ENCODE measurements at places on chromosomes 4 and X.
A peak's percentile ranks its signal among the peaks of the same experiment; 100 is the strongest.

- DNase-seq = no peak
Measured at GRCh38 chr4:42492962-42493361, 95.7 kb downstream of the SHISA3 start.

- peak; percentile 13 for DNase-seq
Measured at GRCh38 chrX:13647709-13648212, 5.2 kb upstream of the TCEANC start.

DNA sequence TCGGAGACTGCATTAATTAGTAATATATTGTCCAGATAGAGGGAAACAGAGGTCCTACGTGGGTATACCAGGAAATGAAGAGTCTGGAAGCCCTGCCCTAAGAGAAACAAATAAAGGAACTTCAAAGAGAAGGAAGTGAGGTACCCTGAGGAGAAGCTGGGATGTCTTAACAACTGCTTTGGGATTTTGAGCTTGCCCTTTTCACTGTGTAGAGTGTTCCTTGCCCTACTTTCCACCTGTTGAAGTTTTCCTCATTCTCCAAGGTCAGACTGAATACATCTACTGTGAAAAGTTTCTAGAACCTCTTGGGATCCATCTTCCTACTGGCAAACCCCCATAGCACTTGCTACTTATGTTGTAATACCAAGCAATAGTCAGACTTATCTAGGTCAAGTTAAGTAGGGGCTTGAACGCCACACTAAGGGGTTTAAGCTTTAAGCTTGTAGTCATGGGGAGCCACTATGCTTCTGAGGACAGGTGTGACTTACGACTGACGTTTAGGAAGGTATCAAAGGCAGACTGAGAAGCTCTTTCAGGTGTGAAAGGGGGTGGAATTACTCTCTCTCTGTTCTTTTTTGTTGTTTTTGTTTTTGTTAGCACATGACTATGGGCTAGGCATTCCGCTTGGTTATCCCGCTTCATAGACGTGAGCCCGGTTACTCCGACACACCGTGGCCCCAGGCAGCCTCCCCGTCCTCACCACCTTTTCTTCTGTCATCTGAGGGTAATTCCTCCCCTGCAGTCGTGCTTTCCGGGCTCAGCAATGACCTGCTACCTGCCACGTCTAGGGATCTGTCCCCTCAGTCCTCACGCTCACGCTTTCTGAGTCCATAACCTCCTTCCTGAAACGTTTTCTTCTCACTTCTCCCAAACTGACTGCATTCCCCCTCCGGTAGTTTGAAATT, 959 bp upstream of the REST start:
- no peak for DNase-seq

DNA sequence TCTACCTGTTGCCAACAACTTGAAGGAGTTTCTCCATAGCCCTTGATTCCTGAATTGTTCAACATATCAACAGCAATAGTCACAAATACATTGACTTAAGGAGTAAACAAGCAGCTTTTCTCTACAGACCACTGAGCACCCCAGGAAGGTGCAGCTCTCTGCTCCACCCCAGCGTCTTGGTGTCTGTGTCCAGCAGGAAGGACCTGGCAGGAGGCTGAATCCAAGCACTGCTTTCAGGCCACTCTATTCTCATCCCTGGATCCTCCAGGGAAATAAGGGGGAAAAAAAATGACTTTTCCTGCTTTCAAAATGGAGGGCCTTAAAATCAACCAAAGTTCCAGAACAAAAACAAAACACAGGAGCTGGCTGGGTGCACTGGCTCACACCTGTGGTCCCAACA, 160.3 kb upstream of the MAB21L2 start:
- DNase-seq = no peak

DNA sequence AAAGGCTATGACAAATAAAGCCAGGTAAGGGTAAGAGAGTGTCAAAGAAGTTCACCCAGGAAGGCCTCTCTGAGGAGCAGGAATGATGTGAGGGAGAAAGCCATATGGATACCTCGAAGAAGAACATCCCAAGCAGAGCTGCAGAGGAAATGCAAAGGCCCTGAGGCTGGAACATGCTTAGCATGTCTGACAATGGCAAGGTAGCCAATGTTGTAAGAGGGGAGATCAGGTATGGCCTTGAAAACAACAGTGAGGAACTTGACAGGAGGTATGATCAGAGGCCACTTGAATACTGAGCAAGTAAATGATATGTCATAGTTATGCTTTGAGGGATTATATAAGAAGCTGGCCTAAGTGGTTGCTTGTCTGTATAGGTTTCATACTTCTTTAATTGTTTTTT, 3.8 kb downstream of the SCFD2 start:
- no peak for DNase-seq

DNA sequence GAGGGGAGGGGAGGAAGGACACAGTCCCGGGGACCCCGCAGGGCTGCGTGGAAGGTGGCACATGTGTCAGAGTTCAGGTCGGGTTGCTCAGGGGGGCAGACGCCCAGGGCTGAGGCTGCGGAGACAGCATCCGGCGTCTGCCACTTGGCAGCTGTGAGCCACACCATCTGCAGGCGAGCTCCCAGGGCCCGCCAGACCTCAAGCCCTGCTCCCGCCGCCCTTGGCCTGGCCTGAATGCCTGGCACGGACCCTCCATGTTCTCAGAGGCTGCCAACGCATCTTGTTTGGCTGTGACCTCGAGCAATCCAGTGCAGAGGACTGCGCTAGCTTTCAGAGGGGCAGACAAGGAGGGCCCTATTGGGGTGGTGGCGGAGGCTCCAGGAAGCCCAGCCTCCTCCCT, 5.1 kb downstream of the BGN start:
- DNase-seq = no peak

GRCh38 chr4:77765720-77766119, 53.4 kb downstream of the CNOT6L start:
- no peak for DNase-seq

DNA sequence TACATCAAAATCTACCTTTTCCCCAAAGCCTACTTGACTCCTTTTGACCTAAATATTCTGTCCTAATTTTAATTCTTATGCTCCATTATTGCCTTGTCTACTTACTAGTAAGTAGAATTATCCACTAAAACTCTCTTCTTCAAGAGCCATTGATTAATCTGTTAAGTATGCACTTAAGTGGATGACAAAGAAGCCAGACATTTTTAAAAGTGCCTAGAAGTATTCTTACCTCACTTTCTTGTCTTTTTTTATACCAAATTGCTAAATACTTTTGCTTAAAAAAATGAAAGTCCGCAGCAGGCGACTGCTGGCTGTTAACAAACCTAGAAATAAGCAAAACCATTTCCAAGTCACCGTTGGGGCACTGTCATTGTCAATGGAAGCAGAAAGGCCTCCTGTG, 20.1 kb upstream of the FRMPD4 start:
- DNase-seq = no peak

GRCh38 chr4:180909279-180909678, 1333.9 kb upstream of the TENM3 start:
- DNase-seq = no peak

- DNase-seq = no peak
Measured at GRCh38 chr4:78876568-78877320, 62.5 kb downstream of the PAQR3 start.

GRCh38 chr4:147044241-147044640, 98.6 kb upstream of the TTC29 start:
- DNase-seq = no peak

GRCh38 chrX:29012867-29013266, 425.6 kb downstream of the IL1RAPL1 start:
- no peak for DNase-seq

- DNase-seq = no peak
Measured at GRCh38 chr4:182724414-182724813, 192.8 kb downstream of the DCTD start.

DNA sequence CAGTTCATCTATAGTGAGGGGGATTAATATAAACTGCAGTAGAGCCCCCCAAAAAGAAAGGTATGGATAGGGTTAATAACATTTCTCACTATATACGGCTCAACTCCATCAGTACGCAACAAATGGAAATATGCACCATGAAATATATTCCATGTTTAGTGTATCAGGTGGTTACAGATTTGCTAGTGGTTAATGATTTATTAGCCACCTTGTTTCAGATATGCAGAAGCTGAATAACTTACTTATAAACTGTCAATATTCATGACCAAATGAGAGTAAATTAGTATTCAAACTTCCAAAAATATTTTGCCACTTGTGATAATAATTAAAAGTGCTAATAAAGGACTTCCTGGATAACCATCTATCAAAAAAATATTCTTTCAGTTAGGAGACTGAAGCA, 14.8 kb downstream of the AMTN start:
- DNase-seq = no peak

GRCh38 chrX:95875661-95876060, 809.0 kb upstream of the DIAPH2 start:
- no peak for DNase-seq

- no peak for DNase-seq
Measured at GRCh38 chrX:50716706-50717105, 97.3 kb downstream of the SHROOM4 start.

- DNase-seq = no peak
Measured at GRCh38 chr4:73131281-73131680, 61.8 kb upstream of the COX18 start.

GRCh38 chrX:67044029-67044653, 405.3 kb upstream of the EDA2R start:
- DNase-seq = no peak

DNA sequence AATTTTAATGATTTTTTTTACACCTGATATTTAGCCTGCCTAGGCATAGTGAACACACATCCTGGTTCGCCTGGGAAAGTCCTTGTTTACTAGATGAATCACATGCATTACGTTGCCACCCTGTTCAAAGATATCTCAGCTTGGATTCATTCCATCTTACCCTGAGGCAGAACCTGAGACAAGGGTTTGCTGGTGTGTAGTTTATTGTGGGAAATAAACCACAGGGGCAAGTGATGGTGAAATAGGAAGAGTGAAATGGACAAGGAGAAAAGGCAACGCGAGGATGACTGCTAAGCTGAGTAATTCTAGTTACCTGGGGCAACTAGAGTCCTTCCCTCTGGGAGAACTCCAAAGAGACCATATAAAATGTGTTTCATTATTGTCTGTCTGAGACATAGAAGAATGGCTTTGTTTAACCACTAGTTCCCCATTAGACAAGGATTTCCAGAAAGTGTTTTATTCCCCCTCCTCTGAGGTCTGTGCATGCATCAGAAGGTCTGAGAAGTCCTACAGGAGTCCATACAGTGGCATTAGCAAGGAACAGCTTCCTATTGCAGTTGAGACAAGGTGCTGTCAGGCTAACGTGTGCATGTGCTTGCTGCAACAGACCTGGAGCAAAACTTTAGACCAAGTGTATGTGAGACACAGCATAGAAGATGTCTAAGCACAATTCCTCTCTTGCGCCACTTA, 797.3 kb upstream of the FRG1 start:
- no peak for DNase-seq

DNA sequence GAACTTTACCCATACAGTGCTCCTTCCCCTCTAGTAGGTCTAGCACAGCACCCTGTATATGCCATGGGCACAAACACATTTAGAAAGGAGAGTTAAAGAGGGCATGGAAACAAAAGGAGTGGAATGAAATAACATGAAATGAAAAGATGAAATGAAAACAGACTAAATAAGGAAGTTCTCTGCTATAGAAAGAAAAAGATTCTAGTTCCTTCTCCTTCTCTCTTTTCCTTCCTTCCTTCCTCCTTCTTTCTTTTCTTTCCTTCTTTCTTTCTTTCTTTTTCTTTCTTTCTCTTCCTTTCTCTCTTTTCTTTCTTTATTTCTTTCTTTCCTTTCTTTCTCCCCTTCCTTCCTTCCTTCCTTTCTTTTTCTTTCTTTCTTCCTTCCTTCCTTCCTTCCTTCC, 2197.4 kb downstream of the PCDH7 start:
- DNase-seq = no peak

GRCh38 chrX:129831091-129831885, 12.4 kb downstream of the ZDHHC9 start:
- DNase-seq = no peak

DNA sequence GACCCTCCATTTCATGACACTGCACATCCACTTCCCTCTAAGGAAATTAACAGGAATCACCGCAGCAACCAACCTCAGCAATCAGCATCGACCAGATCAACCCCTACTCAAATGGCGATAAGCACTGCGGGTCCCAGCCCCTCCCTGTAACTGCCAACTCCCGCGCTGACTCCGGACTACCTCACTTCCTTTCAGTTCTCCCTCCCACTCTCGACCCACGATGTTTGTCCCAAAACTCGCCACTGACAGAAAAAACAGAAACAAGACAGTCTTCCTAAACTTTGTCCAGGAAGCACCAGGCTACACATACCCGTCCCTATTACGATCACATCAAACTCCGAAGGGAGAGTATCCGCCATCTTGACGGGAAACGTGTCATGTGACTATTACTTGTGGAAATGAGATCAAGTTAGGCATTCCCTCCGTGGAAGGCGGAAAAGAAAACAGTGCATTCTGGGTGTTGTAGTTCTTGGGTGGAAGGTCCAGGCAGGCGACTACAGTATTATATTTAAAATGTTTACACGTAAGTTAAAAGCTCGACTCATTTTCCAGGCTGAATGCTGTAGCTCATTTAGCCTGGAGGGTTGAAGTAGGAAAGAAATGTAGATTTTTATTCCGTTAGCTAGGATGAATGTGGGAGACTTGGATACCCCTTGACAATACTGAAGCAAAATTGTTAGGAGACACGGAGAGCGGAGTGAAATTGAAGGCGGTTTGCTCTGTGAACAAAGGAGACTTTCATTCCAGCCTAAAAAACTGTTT, at the start of gene CHM:
Gene CHM (minus strand): TSS at position 385 of the 762 bp plus-strand sequence. CDS start 26 bp downstream, at position 359.
- DNase-seq = peak; percentile 25

GRCh38 chr4:122221322-122221721, 69.2 kb downstream of the BLTP1 start:
- DNase-seq = no peak

DNA sequence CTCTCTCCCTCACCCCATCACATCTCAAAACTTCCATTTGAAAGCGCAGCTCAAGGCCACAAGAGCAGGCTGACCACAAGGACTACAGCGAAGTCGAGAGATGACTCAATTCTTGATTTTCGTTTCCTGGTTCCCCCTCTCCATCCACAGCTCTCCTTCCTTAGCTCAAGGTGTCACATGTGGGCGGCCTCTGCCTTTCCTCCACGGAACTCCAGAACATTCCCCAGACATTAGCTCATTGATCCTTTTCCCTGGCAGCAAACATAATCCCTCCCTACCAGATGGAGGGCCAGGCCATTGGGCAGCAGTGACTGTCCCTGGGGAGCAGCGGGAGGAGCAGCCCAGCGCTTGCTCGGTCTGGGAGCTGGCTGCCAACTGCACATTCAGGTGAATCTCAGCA, 56.3 kb downstream of the CCDC149 start:
- DNase-seq = no peak

DNA sequence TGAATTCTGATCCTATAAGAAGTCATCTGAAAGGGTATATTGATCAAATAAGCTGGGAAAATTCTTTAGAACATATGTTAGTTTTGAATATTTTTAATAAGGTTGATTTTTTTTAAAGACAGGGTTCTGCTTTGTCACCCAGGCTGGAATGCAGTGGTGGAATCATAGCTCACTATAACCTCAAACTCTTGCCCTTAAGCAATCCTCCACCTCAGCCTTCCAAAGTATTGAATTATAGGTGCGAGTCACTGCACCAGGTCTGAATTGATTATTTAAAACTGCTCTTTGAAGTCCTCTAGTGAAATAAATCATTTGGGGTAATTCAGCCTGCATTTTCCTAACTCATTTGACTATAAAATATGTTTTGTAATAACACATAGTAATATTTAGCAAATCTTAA, 812.3 kb downstream of the PDHA2 start:
- no peak for DNase-seq

GRCh38 chr4:141851246-141851891, 215.0 kb downstream of the IL15 start:
- DNase-seq = no peak

Data from activated T-helper 1 cell treated with anti-CD3 and anti-CD28 coated beads, Interleukin-2, amount 50 U/mL, for 16 hours (primary cell).